ENCODE measurements at places on chromosomes 16 and 17. TPM values are rescaled to one million over a fixed set of nuclear protein-coding genes. Genes with fewer than 3 reads are reported as not detected.

GRCh38 chr16:830107-830870 lies 29.8 kb upstream of the GNG13 start:
- H3K27ac ChIP-seq, result no peak overlapping the region
- H3K4me3 ChIP-seq, result no peak overlapping the region
- no peaks in the 10 kb centered on the region for H3K4me1 ChIP-seq
- H3K36me3 ChIP-seq, result no peaks in the 10 kb centered on the region

GRCh38 chr17:79340333-79341221 lies 266.0 kb downstream of the ENGASE start:
- DNase-seq, result no peak
- H3K36me3 ChIP-seq, result no peaks in the 10 kb centered on the region
- no peak overlapping the region for H3K27ac ChIP-seq

DNA sequence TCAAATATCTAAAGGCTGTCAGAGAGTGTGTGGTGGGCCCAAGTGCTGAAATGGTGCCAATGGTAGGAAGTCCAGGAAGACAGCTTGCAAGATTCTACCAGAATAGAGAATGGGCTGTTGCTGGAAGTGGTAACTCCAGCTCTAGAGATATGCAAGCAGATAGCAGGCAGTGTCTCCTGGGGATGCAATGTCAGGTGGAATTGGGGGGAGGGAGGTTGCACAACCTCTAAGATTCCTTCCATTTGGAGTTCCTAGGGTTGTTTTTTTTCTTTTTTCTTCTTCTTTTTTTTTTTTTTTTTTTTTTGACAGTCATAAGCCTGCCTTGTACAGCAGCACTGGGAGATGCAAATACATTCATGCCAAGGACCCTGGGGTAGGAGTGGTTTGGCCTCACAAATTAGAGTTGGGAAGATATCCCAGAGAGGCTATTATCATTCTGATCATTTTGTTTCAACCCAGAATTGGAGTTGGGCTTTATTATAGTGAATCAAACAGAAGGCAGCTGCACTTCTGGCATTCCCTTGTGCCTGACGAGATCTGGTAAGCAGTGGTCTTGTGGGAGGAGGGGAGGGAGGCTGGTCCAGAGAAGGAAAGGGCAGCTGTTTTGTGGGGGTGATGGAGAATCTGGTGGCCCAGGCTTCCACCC lies 51.1 kb downstream of the SLC6A2 start:
- no peaks in the 10 kb centered on the region for H3K4me1 ChIP-seq
- no peaks in the 10 kb centered on the region for H3K27me3 ChIP-seq
- H3K36me3 ChIP-seq, result no peaks in the 10 kb centered on the region
- DNase-seq, result no peak
- no peak overlapping the region for H3K27ac ChIP-seq
- no peak overlapping the region for H3K4me3 ChIP-seq

- H3K4me1 ChIP-seq, result no peaks in the 10 kb centered on the region
- H3K36me3 ChIP-seq, result peaks cover 14% of the 10 kb centered on the region
- no peak for DNase-seq
- no peak overlapping the region for H3K4me3 ChIP-seq
- no peaks in the 10 kb centered on the region for H3K27me3 ChIP-seq
Measured at GRCh38 chr17:647324-648197, 67.1 kb downstream of the VPS53 start.

- peaks cover 57% of the 10 kb centered on the region for H3K36me3 ChIP-seq
- no peak overlapping the region for H3K27ac ChIP-seq
- no peak overlapping the region for H3K4me3 ChIP-seq
- peaks cover 9% of the 10 kb centered on the region for H3K4me1 ChIP-seq
- no peaks in the 10 kb centered on the region for H3K27me3 ChIP-seq
Measured at GRCh38 chr17:17139972-17140589, 66.1 kb downstream of the PLD6 start.

DNA sequence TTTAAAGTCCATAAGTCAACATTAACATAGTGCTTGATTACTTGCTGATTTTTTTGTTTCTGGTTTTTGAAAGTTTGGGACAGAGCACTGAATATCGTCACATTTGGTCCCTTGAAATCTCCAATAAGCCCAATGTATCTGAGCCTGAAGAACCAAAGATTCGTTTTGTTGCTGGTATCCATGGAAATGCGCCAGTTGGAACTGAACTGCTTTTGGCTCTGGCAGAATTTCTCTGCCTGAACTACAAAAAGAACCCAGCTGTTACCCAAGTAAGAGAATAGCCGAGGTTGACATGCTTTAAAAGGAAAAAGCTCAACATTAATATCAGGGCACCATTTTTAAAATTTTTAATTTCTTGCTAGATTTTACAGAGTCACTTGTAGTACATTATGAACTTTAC lies 27.7 kb upstream of the GOSR1 start:
- no peak for DNase-seq
- no peaks in the 10 kb centered on the region for H3K4me1 ChIP-seq
- H3K27ac ChIP-seq, result no peak overlapping the region
- peaks cover 8% of the 10 kb centered on the region for H3K36me3 ChIP-seq

CTU2 gene
- total RNA-seq, result 21.1 TPM

DNA sequence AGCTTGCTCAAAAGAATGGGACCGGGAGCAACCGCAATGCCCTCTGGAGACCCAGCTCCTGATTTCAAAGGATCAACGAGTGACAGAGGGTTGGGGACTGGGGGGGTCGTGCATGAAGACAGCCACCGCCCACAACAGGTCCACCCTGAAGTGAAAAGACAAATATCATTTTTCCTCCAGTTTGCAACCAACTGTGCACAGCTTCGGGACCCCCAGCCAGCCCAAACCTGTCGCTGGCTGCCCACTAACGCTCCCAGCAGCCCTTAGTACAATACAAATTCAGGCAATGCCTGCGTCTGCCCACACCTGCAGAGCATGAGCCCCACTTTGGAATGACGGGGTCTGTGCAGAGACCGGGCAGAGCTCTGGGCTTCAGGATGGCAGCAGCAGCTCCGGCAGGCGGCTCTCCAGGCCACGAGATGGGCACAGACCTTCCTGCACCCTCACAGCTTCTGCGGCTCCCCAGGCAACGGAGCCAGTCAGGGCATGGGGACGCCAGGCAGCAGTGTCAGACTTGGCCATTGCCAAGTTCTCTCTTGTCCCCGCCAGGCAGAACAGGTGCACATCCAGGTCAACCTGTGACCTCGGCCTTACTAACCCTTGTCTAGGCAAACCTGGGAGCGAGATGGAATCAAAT lies 60.1 kb downstream of the TBC1D16 start:
- no peaks in the 10 kb centered on the region for H3K4me1 ChIP-seq
- no peaks in the 10 kb centered on the region for H3K36me3 ChIP-seq
- no peak for DNase-seq
- H3K4me3 ChIP-seq, result no peak overlapping the region

- no peaks in the 10 kb centered on the region for H3K4me1 ChIP-seq
- H3K36me3 ChIP-seq, result no peaks in the 10 kb centered on the region
- no peak overlapping the region for H3K4me3 ChIP-seq
- no peak for DNase-seq
- H3K27me3 ChIP-seq, result no peaks in the 10 kb centered on the region
Measured at GRCh38 chr16:25812215-25812614, 120.5 kb downstream of the HS3ST4 start.

GRCh38 chr17:50686494-50687199 lies 21.1 kb downstream of the ANKRD40 start:
- no peaks in the 10 kb centered on the region for H3K36me3 ChIP-seq
- DNase-seq, result no peak
- no peaks in the 10 kb centered on the region for H3K4me1 ChIP-seq
- H3K27ac ChIP-seq, result no peak overlapping the region
- H3K4me3 ChIP-seq, result no peak overlapping the region
- no peaks in the 10 kb centered on the region for H3K27me3 ChIP-seq

- DNase-seq, result no peak
- H3K27ac ChIP-seq, result no peak overlapping the region
- H3K4me3 ChIP-seq, result no peak overlapping the region
- no peaks in the 10 kb centered on the region for H3K36me3 ChIP-seq
Measured at GRCh38 chr16:15435216-15435864, 952 bp downstream of the BMERB1 start.

GRCh38 chr17:9924735-9925191 lies 19.7 kb upstream of the RCVRN start:
- no peaks in the 10 kb centered on the region for H3K4me1 ChIP-seq
- no peak overlapping the region for H3K4me3 ChIP-seq
- H3K36me3 ChIP-seq, result no peaks in the 10 kb centered on the region
- no peaks in the 10 kb centered on the region for H3K27me3 ChIP-seq
- no peak for DNase-seq

DNA sequence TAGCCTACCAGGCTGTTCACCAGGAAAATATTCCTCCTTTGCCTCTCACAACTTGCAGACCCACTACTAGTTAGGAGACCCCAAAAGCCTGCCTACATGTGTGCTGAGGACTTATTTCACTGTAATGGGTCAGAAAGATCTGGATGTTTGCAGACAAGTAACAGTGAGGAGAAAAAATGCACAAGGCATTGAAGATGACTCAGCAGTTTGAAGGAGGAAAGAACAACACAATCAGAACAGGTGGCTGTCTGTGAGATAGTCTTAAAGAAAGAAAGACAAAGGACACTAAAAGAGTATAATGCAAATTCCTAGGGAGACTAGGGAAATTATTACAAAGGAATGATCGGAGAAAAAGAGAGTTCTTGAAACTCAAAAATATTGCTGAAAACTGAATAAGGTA lies 69.0 kb downstream of the ANKFN1 start:
- H3K27me3 ChIP-seq, result no peaks in the 10 kb centered on the region
- no peaks in the 10 kb centered on the region for H3K4me1 ChIP-seq
- DNase-seq, result no peak

GRCh38 chr16:49866595-49867071 lies 10.7 kb upstream of the ZNF423 start:
- H3K4me1 ChIP-seq, result no peaks in the 10 kb centered on the region
- no peak overlapping the region for H3K4me3 ChIP-seq
- H3K27me3 ChIP-seq, result no peaks in the 10 kb centered on the region
- H3K27ac ChIP-seq, result no peak overlapping the region

DNA sequence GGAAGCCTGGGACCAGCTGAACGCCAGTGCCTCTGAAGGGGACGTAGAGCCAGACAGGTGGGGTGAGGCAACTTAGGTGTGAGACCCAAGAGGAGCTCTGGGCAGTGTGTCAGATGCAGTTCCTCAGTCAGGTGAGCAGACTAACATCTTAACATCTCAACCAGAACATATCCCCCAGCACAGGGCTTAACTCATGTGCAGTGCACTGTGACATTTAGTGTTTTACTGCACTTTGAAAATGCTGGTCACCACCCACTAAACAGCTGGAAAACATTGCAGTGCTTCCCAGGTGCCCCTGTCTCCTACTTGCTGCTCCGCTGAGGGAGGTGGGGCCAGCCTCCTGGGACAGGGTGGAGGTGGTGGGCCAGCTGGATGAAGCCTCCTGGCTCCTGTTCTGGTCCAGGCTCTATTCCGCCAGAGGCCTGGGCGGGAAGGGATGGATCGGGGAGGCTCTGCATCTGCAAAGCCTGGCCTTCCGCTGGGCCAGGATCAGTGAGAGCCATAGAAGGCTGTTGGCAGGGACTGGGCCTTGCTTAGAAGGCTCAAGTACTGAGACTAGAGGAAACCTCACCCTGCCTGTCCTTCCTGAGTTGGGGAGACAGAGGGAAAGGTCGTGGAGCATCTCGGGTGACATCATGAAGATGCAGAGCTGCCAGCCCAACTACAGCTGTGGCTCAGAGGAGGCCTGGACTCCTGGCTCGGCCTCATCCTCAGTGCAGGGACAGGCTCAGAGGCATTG lies 7.9 kb upstream of the MRC2 start:
- no peaks in the 10 kb centered on the region for H3K27me3 ChIP-seq
- no peak overlapping the region for H3K27ac ChIP-seq
- H3K4me3 ChIP-seq, result no peak overlapping the region
- DNase-seq, result no peak

- no peaks in the 10 kb centered on the region for H3K27me3 ChIP-seq
- H3K4me1 ChIP-seq, result peaks cover 6% of the 10 kb centered on the region
Measured at GRCh38 chr16:69620573-69620972, 54.8 kb downstream of the NFAT5 start.

GRCh38 chr16:11836650-11837244 lies 14.6 kb downstream of the RSL1D1 start:
- peaks cover 44% of the 10 kb centered on the region for H3K36me3 ChIP-seq
- no peak overlapping the region for H3K27ac ChIP-seq
- no peak for DNase-seq
- no peaks in the 10 kb centered on the region for H3K27me3 ChIP-seq
- no peak overlapping the region for H3K4me3 ChIP-seq
- no peaks in the 10 kb centered on the region for H3K4me1 ChIP-seq

SMIM36 gene
- total RNA-seq, result not detected

- no peaks in the 10 kb centered on the region for H3K27me3 ChIP-seq
- peaks cover 14% of the 10 kb centered on the region for H3K36me3 ChIP-seq
- H3K4me3 ChIP-seq, result no peak overlapping the region
- no peak overlapping the region for H3K27ac ChIP-seq
- H3K4me1 ChIP-seq, result peaks cover under 1% of the 10 kb centered on the region
- DNase-seq, result peak; percentile 8
Measured at GRCh38 chr17:76781056-76781982, 43.4 kb downstream of the MFSD11 start.

- H3K4me1 ChIP-seq, result no peaks in the 10 kb centered on the region
- no peak for DNase-seq
- H3K27ac ChIP-seq, result no peak overlapping the region
- H3K27me3 ChIP-seq, result no peaks in the 10 kb centered on the region
- no peak overlapping the region for H3K4me3 ChIP-seq
- no peaks in the 10 kb centered on the region for H3K36me3 ChIP-seq
Measured at GRCh38 chr16:19196871-19197270, 28.8 kb downstream of the SYT17 start.

- DNase-seq, result no peak
- no peak overlapping the region for H3K27ac ChIP-seq
- no peak overlapping the region for H3K4me3 ChIP-seq
- H3K36me3 ChIP-seq, result no peaks in the 10 kb centered on the region
- H3K27me3 ChIP-seq, result no peaks in the 10 kb centered on the region
Measured at GRCh38 chr16:5895137-5895536, 797.5 kb upstream of the EEF2KMT start.

DNA sequence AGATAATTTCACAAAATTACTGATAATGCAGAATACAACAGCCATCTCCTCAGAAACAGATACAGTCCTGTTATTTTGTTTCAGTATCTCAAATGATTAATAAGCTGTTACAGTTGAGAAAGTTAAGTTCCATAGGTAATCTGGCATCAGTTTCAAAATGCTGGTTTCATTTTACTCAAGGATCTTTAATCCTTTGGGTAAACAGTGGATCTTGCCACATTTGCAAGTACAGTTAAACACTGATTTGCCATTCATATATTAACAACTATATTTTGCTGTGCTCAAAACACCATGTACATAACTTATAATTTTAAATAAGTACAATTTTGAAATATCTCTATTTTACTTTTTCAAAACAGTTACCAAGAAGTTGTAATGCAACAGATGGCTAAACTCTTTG lies 31.2 kb downstream of the RPGRIP1L start:
- no peaks in the 10 kb centered on the region for H3K4me1 ChIP-seq
- DNase-seq, result no peak
- no peak overlapping the region for H3K4me3 ChIP-seq
- H3K36me3 ChIP-seq, result no peaks in the 10 kb centered on the region
